ENCODE measurements at places on chromosomes 3 and 15.
A peak's percentile ranks its signal among the peaks of the same experiment; 100 is the strongest.

DNA sequence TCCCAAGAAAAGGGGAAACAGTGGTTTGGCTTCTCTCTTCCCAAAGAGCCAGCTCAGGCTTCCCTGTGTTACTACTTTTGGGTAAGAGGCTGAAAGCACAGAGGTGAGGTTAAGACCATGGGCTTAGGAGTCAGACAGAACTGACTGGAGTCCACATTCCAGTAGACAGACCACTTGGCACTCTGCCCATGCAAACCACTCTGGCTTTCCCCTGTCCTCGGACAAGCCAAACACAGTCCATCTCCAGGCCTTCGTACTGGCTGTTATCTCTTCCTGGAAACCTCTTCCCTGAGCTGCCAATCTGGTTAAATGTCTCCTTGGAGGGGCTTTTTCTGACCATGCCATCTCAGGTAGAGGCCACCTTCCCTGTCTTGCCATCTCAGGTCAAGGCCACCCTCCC is 53.1 kb upstream of the FAM3D start:
- DNase-seq, result no peak

DNA sequence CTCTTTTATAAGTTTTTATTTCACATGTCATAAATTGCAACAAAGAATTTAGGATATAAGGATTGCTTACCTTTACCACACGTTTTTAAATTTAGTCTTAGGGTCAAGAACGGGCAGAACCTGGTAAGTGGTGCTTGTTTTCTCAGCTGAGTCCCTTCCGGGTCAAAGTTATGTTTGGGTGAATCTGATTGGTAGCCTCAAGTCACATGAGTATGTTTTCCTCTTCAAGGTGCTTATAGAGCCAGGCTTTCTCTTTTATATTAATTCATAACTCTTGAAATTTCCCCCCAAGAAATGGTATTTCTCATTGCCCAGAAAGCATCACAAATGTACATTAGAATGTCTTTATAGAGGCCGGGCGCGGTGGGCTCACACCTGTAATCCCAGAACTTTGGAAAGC is 415.7 kb upstream of the ROBO2 start:
- no peak for DNase-seq

DNA sequence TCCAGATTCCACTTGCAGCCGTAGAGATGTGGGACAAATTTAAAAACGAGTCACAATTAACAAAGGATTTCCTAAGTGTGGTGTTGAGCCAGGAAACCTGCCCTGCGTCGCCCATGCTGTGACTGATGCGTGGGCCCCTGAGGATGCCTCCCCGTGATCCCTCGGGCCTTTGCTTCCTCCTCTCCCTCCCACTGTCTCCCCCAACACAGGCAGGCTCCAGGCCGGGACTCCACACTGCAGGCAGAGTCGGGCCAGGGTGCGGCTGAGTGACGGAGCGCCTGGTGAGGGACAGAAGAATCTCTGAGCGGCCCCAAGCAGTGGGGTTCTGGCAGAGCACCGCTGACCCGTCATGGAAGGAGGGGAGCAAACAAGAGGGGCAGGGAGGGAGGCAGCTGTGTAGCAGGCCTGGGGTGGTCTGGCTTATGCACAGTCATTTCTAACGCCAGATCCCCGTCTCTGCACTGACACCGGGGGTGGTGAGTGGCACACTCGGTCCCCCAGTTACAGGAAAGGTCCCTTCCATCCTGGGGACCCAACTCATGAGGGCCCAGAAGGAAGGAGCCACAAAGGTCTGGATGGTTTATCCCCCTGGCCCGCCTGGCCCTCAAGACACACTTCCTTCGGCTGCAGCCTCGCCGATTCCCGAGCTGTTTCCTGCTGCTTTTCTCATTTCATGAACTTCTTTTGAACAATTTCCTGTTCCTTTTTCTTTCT is 91.0 kb downstream of the XXYLT1 start:
- DNase-seq, result no peak

GRCh38 chr3:33060609-33061337 is 36.2 kb downstream of the GLB1 start:
- DNase-seq, result no peak

DNA sequence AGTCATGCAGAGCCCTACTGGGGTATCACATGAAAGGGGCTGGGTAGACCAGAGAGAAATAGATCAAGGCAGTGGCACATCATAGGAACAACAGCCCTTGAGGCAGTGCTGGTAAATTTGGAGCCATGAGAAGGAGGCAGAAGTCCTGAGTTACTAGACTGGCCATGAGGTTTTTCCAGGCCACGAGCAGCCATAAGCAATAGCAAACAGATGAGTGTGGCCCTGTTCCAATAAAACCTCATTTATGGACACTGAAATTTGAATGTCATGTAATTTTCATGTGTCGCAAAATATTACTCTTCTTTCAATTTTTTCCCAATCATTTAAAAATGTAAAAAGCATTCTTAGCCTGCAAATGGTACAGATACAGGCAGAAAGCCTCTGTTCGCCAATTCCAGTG is 28.1 kb upstream of the LRRN1 start:
- DNase-seq, result no peak

DNA sequence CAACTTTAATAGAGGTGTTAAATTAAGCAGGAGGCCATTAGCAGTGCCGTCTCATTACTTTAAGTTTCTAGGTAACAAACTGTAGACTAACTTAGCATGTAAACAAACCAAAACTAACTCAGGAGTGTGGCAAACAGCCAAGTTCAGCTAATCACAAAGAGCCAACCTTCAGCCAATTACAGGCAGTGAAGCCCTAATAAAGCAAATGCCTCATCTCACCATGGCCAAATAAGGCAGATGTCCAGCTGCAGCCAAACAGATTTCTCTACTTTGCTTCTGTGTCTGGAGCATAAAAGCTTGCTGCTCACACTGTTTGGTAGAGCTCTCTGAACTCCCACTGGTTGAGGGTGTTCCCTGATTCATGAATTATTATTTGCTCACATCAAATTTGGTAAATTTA is 835.4 kb upstream of the GBE1 start:
- DNase-seq, result peak; percentile 36

- DNase-seq, result no peak
Measured at GRCh38 chr15:82114660-82115059, 68.8 kb upstream of the MEX3B start.

All from LNCaP clone FGC (cell line).